Stimulated activated CD4-positive, alpha-beta T cell treated with anti-CD3 and anti-CD28 coated beads, Interleukin-12 subunit alpha, Interleukin-12 subunit beta, amount 100 ng/mL, for 4 hours (primary cell): ENCODE measurements at places on chromosomes 2 and 18.

GRCh38 chr18:36083729-36084128 is 16.4 kb upstream of the RPRD1A start:
- no peak for DNase-seq

GRCh38 chr2:8678731-8679566 is 2.9 kb upstream of the ID2 start:
- DNase-seq: peak; percentile 73

GRCh38 chr2:20048488-20049448 is 2.7 kb downstream of the LAPTM4A start:
- DNase-seq: no peak

DNA sequence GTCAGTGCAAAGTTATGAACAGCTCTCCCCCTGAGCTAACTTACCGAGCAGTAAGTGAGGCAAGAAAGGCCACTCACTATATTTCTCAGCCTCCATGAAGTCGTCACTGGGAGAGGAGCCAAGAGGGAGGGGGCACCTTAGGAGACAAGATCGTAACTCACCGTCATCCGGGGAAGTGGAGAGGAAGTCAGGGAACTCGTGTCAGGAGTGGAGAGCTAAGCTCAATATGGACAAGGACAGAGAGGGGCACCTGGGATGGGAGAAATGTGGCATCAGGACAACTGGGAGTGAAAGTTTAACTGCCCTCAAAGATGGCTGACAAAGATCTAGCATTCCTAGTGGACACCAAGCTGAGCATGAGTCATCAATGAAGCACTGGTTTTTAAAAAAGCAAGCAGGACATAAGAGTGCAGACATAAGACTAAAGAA is 37.1 kb downstream of the BCL11A start:
- DNase-seq: no peak

GRCh38 chr2:30385327-30385726 is 61.7 kb upstream of the LCLAT1 start:
- no peak for DNase-seq

DNA sequence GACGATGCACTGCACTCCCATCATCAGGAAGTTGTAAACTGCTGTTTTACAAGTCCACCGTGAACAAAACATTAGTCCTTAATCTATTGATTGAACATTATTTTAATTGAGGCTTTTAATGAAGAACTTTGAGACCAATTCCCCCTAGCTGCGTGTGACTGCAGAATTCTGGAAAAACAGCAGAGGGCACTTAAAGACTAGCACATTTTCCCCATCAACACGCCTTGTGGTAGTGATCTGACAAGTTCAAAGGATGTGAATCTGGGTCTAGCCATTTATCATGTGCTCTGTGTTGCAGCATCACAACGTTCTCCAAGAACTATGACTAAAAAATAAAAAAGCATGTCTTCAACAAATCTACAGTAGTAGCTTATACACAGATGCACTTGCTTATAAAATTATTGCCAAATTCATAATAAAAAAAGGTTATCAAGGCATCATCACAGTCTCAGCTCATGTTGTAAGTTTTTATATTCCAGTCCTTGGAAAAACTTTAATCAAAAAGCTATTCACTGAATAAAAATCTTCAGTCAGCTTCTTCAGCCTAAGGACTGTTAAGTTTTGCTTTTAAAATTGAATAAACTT is 35.8 kb downstream of the SKOR2 start:
- DNase-seq: no peak

- no peak for DNase-seq
Observed at GRCh38 chr2:217746808-217747207, 256.0 kb downstream of the TNS1 start.

- DNase-seq: no peak
Observed at GRCh38 chr2:85017411-85018048, 46.6 kb downstream of the KCMF1 start.

DNA sequence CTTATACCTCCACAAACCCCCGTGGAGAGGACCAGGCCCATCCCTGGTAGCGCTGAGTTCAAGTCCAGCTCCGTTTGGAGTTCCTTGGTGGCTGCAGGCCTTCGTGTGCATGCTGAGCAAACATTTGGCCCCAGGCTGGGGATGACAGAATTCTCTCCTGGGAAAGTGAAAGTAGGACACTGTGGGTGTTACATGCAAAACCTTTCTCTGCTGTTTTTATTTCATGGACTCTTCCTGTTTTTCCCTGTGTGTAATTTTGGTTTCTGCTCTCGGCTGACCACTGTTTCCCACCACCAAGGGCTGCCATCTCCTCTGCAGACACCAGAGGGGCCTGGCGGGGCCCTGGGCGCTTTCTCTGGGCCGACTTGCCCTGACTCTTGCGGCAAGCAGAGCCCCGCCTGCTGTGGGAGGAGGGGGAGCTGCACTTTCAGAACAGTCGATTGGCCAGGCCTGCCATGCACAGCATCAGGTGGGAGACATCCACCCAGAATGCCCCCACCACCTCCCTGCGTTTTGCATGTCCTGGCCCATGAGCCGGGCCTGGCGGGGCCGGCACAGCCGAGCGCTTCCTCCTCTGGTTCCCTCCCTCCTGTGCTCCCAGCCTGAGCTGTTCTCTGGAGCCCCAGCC is 102.4 kb downstream of the CABLES1 start:
- peak; percentile 34 for DNase-seq

DNA sequence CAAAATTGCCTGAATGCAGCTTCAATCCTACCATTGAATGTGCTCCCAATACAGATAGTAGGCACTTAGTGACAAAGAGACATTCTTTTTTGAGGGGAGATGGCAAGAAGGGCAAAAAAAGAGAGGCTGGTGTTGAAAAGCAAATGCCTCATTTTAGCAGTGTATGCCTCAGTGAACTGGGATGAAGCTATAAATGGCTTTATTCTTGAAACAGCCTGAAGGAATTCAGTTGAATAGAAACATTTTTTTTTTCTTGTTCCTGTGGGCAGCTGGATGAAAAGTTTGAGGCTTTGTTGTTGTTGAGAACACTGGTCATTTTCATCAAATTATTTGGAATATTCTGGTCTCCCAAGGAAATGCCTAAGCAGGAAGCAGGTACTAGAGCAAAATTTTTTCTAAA is 228.9 kb downstream of the RNF144A start:
- no peak for DNase-seq

- DNase-seq: no peak
Observed at GRCh38 chr18:10705786-10706185, 180.0 kb downstream of the NAPG start.

DNA sequence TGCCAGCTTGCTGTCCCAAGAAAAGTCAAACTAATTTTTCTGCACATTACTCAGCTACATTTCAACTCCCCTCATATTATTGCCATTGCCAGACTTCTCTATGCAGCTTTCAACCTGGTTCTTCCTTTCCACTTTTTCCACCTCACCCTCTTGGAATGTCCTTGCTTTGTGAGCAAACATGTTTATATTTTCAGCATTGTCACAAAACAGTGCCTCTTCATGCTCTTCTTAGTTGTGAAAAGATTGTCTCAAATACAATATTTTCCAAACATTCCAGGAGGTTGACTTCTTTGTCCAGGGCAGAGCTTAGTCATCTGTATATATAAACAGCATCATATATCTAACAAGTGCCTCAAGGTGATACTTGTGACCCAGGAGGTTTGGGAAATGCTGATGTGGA is 803.3 kb upstream of the CELF4 start:
- DNase-seq: no peak

GRCh38 chr2:202019689-202020450 is 13.8 kb upstream of the FZD7 start:
- no peak for DNase-seq

GRCh38 chr2:216215658-216216390 is 106.7 kb downstream of the XRCC5 start:
- no peak for DNase-seq

GRCh38 chr2:118981632-118982031 is 39.6 kb downstream of the MARCO start:
- no peak for DNase-seq

DNA sequence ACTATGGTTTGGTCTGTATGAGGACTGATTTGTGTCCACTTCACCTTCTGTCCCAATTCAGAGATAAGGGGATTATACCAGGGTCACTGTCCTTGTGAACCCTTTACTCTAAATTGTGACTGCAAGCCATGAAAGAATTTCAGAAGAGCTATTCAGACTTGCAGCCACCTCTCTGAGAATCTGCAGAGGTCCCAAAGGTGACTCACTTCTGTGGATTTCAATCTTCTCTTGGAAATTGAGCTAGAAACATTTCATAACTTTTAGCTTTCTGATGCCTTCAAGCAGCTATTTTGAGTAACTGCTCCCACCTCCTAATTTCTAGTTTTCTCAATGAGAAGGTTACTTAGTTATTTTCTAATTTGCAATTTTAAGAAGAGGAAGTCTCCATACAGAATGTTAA is 1242.4 kb upstream of the ACVR2A start:
- DNase-seq: no peak

DNA sequence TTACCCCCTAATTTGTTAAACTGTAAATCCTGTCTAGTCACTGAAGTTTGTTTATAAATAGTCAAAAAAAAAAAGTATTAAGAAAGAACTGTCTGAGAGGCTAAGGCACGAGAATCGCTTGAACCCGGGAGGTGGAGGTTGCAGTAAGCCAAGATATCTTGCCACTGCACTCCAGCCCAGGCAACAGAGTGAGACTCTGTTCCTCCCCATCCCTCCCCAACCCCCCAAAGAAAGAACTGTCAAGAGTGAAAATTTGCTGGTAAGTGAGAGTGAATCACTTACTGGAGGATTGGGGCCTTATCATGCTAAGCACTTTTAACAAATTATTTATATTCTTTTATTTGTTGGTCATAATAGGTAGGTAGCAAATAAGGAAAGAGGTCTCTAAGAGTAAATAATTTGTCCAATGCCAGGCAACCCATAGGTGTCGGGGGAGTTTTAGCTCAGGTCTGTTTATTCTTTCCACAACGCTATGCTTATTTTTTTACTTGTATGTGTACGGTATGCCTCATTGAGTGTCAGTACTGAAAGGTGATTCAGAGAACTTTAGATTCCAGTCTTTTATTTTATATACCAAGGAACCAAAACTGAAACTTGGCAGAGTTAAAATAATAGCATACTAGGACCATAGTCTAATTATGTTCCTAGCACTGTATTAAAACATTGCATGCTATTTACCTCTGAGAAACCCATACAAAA is 2.5 kb downstream of the TAF4B start:
- no peak for DNase-seq

- DNase-seq: no peak
Observed at GRCh38 chr2:21392649-21393048, 268.9 kb downstream of the TDRD15 start.
